ENCODE measurements at places on chromosomes 2 and 18.

- no peak for DNase-seq
These were observed 827.0 kb downstream of the BCL11A start for GRCh38 chr2:59726228-59727120.

DNA sequence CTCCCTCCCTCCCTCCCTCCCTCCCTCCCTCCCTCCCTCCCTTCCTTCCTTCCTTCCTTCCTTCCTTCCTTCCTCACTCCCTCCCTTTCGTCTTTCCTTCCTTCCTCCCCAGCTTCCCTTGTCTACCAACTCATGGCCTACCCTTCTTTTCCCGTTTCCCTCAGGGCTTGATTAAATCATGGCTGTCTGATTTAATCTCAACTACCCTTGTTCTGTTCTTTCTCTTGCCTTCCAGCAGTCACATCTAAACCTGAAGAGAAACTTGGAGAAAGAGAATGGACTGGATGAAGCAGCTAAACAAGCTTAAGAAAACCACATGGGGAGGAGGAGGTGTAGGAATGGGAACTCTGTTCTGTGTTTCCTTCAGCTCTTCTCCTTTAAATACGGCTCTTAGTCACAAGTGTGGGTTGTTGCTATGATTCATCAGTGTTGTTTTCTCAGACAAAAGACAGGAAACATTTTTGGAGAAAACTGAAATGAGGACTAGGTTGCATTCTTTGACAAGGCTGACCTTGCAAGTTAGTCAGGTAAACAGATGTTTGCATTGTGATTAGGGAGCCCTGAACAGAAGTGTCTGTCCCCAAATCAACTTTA lies 177.9 kb downstream of the LRRTM1 start:
- DNase-seq = no peak

- no peak for DNase-seq
These were observed 318.8 kb upstream of the THUMPD2 start for GRCh38 chr2:40097691-40098385.

- no peak for DNase-seq
These were observed 674.9 kb downstream of the LRP1B start for GRCh38 chr2:141455877-141456276.

- DNase-seq = peak; percentile 22
These were observed 24.4 kb downstream of the CNOT11 start for GRCh38 chr2:101277111-101277510.

- DNase-seq = no peak
These were observed 22.8 kb downstream of the CCNYL1 start for GRCh38 chr2:207734264-207734635.

Data from WERI-Rb-1 (cell line).